ENCODE measurements at places on chromosomes 2 and 18. TPM values are rescaled to one million over a fixed set of nuclear protein-coding genes. Genes with fewer than 3 reads are reported as not detected.

The SLC35F6 gene
- 13.2 TPM for total RNA-seq

The OR6B2 gene
- not detected for total RNA-seq

The COX7A2L gene
- total RNA-seq, result 77.3 TPM

The TEKT4 gene
- total RNA-seq, result not detected

The BBS5 gene
- 8.3 TPM for total RNA-seq

The CIAO1 gene
- 131 TPM for total RNA-seq

The KCNG2 gene
- 3.2 TPM for total RNA-seq

The TDRD15 gene
- total RNA-seq, result 0.83 TPM

The PTPRN gene
- total RNA-seq, result 2.3 TPM

The SULT1C4 gene
- not detected for total RNA-seq

The SCYGR5 gene
- total RNA-seq, result not detected

The ZAP70 gene
- total RNA-seq, result 28.7 TPM

The SERPINB3 gene
- not detected for total RNA-seq

The MATN3 gene
- not detected for total RNA-seq

The ACTG2 gene
- 27.5 TPM for total RNA-seq

The MAP3K19 gene
- total RNA-seq, result not detected

The NDC80 gene
- 3.8 TPM for total RNA-seq

The EGR4 gene
- not detected for total RNA-seq

The C2orf81 gene
- 3.3 TPM for total RNA-seq

The TFPI gene
- total RNA-seq, result 71.0 TPM

The AKAIN1 gene
- not detected for total RNA-seq

The DSC3 gene
- total RNA-seq, result 0.83 TPM

The BCL2 gene
- 18.9 TPM for total RNA-seq

The CLEC4F gene
- total RNA-seq, result 32.2 TPM

The CAPN14 gene
- total RNA-seq, result 0.83 TPM

The CTIF gene
- 16.6 TPM for total RNA-seq

The MARCO gene
- 8.2 TPM for total RNA-seq

The TGFA gene
- total RNA-seq, result 51.6 TPM

The ALPI gene
- total RNA-seq, result 22.3 TPM

The CDK5R2 gene
- total RNA-seq, result 0.54 TPM

The SCG2 gene
- total RNA-seq, result 4.8 TPM

The CHST10 gene
- 2.3 TPM for total RNA-seq

The MERTK gene
- 56.9 TPM for total RNA-seq

The MTX2 gene
- 29.8 TPM for total RNA-seq

The GKN1 gene
- total RNA-seq, result not detected

The SPATA3 gene
- total RNA-seq, result not detected

The PJVK gene
- total RNA-seq, result not detected

The CPLX4 gene
- not detected for total RNA-seq

The KIDINS220 gene
- 66.8 TPM for total RNA-seq

The ZNF385B gene
- 3.9 TPM for total RNA-seq

The NEB gene
- 4.1 TPM for total RNA-seq

The SLC35G4 gene
- not detected for total RNA-seq

The DNER gene
- total RNA-seq, result 0.35 TPM

The PIKFYVE gene
- 75.1 TPM for total RNA-seq

The LIPG gene
- 45.4 TPM for total RNA-seq

The SP110 gene
- total RNA-seq, result 21.6 TPM

The INHBB gene
- total RNA-seq, result 1.1 TPM

The RNF152 gene
- 88.9 TPM for total RNA-seq

The ADGRF3 gene
- total RNA-seq, result not detected

The SP5 gene
- 0.88 TPM for total RNA-seq
